ENCODE measurements at places on chromosomes 3 and 15.
A peak's percentile ranks its signal among the peaks of the same experiment; 100 is the strongest.

- peak; percentile 12 for DNase-seq
Measured at GRCh38 chr3:122679882-122680474, 661 bp upstream of the PARP14 start.

- no peak for DNase-seq
Measured at GRCh38 chr3:18864933-18865731, 283.2 kb upstream of the KCNH8 start.

DNA sequence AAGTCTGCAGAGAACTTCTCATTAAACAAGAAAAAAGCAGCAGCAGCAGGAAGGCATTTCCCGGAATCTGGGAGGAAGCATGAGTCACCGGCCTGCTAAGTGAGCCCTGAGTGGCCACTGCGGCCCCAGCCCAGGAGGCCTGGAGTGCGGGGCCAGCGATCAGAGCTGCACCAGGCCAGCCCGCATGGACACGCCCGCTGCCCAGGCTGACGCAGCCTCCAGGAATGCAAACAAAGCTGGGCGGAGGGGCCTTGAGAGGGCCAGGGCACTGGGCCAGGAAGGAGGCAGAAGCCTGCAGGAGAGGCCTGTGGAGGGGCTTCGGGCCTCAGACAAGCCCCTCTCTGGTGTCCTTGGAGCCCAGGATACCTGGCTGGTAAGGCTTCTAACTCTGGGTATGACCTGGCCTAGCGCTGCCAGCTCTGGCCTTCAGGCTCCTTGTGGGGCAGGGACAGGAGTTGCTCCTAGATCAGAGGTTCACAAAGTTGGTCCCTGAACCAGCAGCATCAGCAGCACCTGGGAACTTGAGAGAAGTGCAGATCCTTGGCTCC is 101.2 kb downstream of the SMAD6 start:
- DNase-seq = no peak

- no peak for DNase-seq
Measured at GRCh38 chr15:69533522-69533921, 80.9 kb downstream of the RPLP1 start.

DNA sequence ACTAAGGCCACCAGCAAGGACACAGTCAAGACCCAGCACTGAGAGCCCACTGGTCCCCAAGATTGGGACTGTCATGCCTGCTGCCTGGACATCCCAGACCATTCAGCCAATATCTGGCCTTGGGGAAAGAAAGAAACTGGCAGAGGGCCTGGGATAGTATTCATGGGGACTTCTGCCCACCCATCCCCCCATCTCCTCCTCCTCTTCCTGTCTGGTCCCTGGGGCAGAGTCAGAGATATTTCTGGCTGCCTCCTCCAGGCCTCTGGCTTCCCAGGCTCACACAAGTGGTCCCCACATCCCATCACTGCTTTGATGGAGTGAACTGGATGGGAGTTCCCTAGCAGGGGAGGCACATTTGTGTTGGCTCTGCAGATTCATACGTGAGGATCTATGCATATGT is 4.2 kb upstream of the RASL12 start:
- no peak for DNase-seq

- no peak for DNase-seq
Measured at GRCh38 chr15:40360015-40360414, 2.0 kb downstream of the DISP2 start.

GRCh38 chr15:78361771-78362506 is 21.8 kb downstream of the CRABP1 start:
- DNase-seq = no peak

DNA sequence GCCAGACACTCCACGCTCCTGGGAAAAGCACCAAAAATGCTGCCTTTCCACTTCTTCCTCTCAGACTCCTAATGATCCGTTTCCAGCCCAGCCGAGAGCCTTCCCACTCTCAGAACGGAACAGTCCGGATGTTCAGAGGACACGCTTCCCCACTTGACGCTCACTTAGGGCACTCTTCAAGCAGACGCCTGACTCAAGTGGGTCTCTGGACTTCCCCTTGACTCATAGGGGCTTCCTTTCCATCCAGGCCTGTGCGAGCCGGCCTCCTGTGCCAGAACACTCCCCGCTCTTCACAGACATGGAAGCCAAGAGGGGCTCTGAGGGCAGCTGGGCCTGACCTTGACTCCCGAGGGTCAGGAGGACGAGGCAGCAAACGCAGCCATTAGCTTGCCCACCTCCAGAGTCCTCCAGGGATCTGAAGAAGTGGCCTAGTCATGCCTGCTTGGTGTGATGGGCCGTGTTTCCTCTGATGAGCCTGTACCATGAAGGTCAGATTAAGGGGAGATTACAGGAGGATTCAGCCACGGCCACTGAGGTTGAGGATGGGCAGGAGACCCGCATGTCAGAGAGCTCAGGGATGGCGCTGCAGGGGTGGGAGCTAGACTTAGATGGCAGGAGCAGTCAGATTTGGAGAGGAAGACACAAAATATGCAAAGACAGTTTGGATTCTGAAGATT is 114.7 kb upstream of the TLE3 start:
- DNase-seq = no peak

DNA sequence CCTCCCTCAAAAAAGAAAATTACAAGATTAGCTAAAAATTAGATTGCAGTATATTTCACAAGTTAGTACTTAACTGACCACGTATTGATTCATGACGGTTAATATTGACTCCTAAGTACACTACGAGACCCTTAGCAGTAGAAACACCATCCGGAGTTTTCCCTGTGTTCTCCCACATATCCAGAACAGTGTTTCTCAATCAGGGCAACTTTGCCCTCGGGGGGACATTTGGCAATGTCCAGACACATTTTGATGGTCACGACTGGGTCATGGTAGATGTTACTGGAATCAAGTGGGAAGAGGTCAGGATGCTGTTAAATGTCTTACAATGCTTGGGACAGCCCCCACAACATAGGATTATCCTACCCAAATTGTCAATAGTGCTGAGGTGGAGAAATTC is 40.7 kb upstream of the LIPC start:
- no peak for DNase-seq

DNA sequence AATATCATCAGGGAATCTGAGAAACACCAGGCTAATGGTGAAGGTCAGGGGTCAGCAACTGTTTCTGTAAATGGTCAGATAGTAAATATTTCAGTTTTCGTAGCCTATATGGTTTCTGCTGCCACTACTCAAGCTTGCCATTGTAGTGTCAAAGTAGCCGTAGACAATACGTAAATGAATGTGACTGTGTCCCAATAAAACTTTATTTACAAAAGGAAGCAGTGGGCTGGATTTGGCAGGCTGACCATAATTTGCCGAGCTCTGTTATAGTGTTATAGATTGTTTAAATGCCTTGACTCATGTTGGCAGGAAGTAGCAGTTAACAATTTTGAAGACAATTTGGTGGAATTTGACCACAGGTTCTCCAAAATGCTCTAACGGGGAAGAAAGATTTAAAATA is 548.2 kb downstream of the FOXP1 start:
- DNase-seq = no peak

GRCh38 chr3:64971602-64972001 is 283.8 kb upstream of the ADAMTS9 start:
- no peak for DNase-seq

GRCh38 chr15:28099555-28100140 is 533 bp upstream of the OCA2 start:
- no peak for DNase-seq

- no peak for DNase-seq
Measured at GRCh38 chr15:60003243-60004008, 685 bp upstream of the FOXB1 start.

- DNase-seq = peak; percentile 74
Measured at GRCh38 chr3:71702131-71703024, 22.8 kb downstream of the EIF4E3 start.

DNA sequence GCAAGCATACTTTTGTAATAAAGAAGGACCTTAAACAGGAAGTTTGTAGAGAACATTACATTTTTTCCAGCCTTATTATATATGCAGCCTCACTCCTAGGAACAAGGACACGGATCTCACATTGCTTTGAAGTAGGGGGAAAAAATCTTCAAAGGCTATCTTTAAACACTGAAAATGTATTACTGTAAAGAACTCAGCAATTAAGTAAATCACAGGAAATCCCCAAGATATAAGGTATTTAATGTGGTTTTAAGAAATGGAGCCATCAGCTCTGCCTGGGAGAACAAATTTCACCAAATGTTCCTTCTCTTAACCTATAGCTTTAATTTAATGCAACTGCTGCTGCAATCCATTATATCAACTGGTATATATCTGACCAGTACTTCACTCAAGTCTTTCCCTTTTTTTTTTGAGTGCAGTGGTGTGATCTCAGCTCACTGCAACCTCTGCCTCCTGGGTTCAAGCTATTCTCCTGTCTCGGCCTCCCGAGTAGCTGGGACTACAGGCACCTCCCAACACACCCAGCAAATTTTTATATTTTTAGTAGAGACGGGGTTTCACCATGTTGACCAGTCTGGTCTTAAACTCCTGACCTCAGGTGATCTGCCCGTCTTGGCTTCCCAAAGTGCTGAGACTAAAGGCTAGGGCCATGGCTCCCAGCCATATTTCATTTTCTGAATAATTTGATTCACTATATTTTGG is 2.8 kb downstream of the BTLA start:
- DNase-seq = no peak

DNA sequence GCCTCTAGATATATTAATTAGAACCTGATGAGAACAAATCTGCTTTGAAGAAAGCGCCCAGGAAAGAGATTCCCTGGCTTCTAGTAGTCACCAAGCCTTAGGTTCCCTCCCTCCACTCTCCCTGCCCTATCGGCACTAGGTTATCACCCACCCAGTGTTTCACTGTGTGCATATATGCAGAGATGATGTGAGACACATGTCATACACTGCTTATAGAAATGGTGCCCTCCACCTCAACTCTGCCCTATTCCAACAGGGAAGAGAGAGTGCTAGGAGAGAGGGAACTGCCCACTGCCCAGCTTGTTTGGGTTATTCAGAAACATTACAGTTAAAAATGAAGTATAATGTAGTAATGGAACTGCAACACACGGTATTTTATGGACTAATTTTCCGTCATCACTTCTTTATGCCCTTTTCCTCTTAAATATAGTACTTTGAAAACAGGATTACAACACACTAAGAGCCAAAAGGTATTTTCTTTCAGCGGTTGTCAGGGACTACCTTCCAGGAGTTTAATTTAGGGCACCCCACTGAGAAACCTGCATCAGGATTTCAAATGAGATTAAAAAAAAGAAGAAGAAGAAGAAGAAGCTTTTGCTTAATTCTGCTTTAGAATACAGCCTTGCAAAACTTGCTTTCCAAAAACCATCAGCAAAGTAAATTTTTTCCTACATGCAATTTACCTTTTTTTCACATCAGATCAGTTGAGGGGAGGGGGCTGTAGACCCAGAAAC is 55.3 kb downstream of the MEIS2 start:
- no peak for DNase-seq

- DNase-seq = no peak
Measured at GRCh38 chr15:99632521-99632920, 66.7 kb downstream of the MEF2A start.

DNA sequence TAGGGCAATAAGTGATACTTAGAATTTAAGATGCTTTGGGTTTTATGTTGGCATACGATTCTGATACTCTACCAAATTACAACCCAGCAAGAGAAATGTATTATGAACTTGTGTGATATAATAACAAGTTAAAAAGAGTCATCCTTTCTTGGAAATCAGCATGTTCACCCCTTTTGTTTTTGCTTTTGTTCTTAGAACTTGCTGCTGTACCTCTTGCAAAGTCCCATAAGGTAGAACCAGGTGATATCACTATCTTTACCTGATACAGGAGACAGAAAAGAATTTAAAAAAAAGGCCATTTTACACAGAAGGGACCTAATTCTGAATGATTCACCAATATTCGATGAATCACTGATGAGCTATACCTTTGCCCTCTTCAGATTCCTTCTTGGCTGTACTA is 810.4 kb downstream of the FHIT start:
- DNase-seq = no peak

DNA sequence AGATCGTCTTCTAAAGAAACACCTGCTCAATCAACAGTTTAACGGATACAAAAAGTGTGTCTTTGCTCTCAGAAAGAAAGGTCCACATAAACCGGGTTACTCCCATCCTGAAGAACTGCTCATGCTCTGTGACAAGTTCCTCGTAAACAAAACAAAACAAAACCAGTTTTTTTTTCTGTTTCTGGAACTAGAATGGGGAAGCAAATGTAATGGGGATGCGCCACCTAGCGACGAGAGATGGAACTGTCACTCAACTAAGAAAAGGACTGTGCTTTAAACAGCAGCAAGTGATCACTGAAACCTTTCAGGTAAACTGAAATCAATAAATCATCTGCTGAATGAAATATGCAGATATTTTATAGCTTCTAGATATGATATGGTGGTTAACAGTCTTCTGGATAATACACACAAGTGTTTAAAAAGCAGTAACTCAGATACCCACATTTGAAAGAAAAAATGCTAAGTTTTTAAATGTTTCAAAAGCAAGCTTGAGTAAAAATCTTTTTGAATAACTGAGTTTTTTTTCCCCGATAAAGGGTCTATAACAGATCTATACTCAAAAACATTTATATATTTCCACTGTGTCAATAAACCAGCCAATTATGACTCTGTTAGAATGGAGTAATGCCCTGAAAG is 10.9 kb downstream of the TM2D3 start:
- peak; percentile 72 for DNase-seq

GRCh38 chr15:84800365-84800806 is 16.8 kb upstream of the ALPK3 start:
- no peak for DNase-seq

DNA sequence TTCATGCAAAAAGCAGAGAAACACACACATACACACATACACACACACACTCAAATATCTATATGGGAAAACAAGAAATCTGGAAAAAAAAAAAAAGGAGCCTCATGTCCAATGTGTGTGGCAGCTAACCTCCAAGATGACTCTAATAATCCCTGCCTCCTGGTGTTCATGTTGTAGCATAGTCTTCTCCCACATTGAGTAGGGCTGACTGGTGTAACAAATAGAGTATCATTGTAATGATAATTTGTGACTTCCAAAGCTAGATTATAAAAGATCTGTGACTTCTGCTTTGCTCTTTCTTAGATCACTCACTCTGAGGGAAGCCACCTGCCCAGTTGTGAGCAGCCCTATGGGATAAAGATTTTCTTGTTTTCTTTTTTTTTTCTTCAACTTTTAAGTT is 130.9 kb upstream of the TNIK start:
- DNase-seq = no peak

DNA sequence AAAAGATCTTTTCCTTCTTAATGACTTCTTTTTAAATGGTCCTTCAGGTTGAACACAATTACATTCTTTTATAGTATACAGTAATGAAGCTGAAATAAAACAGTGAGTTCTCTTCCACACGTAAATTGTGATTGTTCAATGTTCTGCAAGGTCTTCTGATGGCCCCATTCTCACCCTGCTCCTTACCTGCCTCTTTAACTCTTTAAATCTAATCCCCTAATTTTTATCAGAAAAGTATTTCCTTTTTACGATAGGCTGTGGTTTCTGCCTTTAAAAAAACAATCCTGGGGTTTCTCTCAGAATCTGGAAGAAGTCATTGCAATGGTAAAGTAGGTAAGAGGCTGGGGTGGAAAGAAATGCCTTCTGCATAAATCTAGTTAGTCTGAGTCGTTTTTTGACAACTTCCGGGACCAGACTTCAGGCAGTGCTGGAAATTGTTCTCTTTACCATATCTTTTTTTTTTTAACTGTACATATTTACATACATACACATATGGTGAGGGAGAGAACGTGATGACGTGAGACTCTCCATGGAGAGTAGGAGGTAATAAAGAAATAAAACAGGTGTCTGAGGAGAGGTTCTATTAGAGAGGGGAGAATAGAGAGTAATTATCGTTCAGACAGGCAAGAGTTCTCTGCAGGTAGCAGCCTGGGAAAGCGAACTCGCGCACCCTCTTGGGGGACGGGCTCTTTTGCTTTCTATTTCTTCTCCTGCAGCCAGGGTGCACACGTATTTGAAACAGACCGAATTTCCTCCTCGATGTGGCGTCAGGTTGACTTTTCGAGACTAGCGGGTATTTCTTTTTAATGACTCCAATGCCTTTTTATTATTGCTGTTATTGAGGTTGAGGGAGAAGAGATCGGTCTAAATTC is at the start of gene SIDT1:
SIDT1 (plus strand) TSS at position 730 of the 872 bp plus-strand sequence. CDS start 467 bp downstream, outside the sequence.
- peak; percentile 80 for DNase-seq

Measured in activated CD4-positive, alpha-beta T cell treated with anti-CD3 and anti-CD28 coated beads, Interleukin-2, Interleukin-6, amounts not matched to agents 100 ng/mL and 50 ng/mL, durations not matched to agents 16 hours and 8 hours (primary cell).